CD4-positive, alpha-beta T cell treated with Interleukin-6 at 100 ng/mL for 8 hours (primary cell): ENCODE measurements at places on chromosomes 7 and 10.

GRCh38 chr10:128880159-128880725 lies 586.8 kb upstream of the MGMT start:
- no peak for DNase-seq

- no peak for DNase-seq
Measured at GRCh38 chr10:79126351-79127080, 57.8 kb downstream of the ZMIZ1 start.

- no peak for DNase-seq
Measured at GRCh38 chr10:57049096-57049495, 688.0 kb upstream of the ZWINT start.

DNA sequence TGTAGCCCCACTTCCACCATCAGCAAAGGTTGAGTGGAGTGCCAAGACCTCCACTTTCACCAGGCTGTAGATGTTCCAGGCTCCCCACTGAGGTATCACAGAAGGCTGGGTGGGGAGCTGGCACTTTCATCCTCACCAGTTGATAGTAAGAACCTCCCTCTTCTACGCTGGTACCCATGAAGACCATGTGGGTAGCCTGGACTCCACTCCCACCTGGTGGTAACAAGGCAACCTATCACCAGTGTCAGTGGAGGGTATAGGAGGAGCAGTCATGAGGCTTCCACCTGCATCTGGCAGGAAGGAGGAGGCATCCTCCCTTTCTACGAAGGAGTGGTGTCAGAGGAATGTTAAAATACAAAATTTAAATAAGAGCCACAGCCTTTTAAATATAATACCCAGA lies 4.4 kb downstream of the SMIM30 start:
- no peak for DNase-seq

DNA sequence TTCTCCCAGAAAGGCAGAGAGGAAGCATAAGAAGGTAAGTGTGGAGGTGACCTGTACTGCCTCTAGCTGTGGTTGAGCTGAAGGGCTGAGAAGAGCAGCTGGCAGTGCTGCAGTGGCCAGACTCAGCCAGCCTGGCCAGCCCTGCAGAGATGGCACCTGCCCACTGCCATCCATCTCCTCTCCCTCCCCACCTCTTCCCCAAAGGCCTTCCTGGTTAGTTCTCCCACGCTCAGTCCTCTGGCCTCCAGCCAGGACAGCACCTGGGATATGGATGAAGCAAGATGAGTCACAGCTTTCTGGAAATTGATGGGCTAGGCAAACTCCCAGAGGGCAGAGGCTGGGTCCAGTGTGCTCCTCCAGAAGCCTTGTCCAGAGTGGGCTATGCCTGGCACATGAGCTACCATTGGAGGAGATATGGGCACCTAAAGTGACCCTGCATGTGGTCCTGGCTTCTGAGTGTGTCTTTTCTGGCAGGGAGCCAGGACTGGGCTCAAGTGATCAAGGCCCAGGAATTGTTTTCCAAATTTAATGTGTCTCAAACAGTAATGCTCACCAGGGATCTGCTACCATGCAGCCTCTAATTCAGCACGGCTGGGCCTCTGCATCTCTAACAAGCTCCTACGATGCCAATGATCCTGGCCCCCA lies 81.0 kb upstream of the CACUL1 start:
- DNase-seq: no peak

- DNase-seq: no peak
Measured at GRCh38 chr10:72353965-72354355, 759 bp downstream of the DNAJB12 start.

DNA sequence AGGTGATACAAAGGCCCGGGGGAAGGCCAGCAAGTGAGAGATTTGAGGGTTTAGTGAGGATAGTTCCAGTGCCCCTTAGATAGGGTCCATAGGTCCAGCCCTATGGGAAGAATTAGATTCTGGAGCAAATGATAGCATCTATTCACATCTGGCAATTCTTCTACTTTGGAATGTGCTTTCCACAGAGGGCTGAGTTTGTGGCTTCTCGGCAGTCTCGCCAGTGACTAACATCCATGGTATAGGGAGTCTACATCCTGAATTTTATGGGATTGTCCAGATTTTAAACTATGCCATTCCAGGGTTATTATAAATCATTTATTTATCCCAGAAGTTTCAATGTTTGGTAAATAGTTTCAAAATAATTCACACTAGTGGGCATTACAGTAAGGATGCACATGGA lies 207.3 kb upstream of the ADO start:
- no peak for DNase-seq

GRCh38 chr7:152851326-152851725 lies 91.8 kb downstream of the ACTR3B start:
- no peak for DNase-seq

DNA sequence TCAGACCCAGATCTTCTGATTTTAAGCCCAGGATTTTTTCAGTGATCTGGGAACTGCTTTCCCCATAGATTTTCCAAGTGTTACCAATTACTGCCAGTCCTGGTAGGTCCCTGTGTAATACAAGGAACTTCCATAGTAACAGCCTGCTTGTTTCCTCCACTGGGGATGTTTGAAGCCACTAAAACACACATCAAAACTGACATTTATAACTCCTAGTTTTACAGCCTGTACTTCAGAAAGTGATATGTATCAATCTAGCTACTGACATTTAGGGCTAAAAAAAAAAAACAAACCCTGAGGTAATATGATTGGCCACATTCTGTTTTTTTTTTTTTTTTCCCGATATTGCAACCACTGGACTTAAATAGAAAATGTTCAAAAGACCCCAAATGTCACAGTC lies 166.9 kb upstream of the SP4 start:
- DNase-seq: no peak
